ENCODE measurements at places on chromosomes 2 and 18.

DNA sequence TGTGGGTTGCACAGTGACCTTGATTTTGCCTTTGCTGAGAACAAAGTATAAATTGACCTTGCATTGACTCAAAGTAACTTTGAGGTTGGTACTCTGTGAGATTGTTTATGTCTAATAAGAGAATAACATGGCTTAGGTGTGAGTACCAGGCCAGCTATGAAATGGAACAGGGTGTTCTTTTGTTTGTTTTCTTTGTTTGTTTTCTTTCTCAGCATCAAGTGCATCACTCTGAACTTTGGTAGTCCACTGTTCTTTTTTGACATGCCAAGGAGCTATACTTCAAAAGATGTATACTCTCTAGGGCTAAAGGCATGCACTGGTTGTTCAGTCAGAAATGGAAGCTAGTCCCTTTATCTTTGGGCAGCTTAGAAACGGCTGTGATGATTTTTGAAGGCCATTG is 5.1 kb downstream of the ABCB11 start:
- no peak for DNase-seq

GRCh38 chr2:233120459-233120858 is 60.3 kb downstream of the INPP5D start:
- DNase-seq: no peak

- DNase-seq: no peak
Measured at GRCh38 chr2:127428057-127428814, 10.0 kb downstream of the PROC start.

GRCh38 chr2:70751881-70752280 is 16.1 kb downstream of the ADD2 start:
- no peak for DNase-seq

GRCh38 chr2:101256316-101256715 is 3.6 kb downstream of the CNOT11 start:
- DNase-seq: no peak

DNA sequence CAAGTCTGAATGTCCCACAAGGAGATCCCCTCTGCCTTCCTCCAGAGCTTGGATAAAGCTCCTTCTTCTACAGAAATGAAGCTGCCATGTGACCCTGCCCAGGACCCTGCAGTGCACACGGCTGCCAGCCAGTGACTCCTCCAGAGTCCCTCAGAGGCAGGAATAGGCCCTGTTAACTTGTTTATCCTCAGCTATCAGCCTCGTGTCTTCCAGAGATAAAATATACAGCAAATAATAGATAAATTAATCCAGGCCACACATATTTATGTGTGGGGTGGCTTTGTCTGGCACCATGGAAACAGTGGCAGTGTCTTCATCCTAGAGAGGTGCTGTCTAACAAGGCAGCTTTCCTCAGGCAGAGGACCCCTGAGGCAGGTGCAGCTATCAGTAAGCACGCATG is 66.7 kb downstream of the TMEM18 start:
- DNase-seq: no peak

- DNase-seq: no peak
Measured at GRCh38 chr2:43340945-43341356, 114.5 kb upstream of the ZFP36L2 start.

GRCh38 chr2:26681656-26682055 is 10.9 kb upstream of the KCNK3 start:
- DNase-seq: no peak

DNA sequence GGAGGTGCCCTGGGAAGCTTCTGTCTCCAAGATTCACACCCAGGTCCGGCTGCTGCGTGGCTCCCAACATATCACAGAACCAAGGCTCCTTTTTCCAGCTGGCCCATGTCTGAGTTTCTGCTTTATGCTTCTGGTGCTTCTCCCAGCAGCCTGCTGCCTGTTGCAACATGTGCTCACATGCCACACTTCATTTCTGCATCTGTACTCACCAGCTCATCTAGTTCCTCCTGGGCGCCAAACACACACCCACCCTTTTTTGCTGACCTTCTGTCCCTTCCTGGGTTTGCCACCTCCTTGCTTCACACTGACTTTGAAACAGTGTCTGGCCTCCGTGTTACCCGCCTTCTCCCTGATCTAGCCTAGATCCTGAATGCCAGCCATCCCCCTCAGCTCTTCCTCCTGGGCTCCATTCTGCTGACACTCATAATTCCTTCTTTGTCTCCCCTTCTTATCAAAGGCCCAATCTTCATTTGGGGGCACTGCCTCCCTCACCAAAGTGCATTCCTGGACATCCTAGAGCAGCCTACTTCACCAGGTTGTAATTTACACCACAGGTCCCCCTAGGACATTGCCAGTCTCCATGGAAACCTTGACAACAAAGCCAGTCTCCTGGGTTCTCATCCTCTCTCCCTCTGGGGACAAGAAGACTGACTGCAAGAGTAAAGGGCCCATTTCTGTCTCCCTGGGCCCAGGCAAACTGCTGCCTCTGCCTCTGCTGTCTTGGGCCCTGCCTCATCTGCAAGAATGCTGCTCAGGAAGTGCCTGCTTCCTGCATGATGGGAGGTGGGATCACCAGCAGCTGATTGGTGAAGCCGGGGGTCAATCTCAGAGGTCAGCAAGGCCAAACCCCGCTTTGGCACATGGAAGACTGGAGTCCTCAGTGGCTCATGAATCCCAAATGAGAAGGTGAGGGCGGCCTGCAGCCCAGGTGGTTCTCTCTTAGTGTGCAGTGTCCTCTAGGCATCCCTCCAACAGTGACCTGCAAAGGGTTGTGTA is 13.9 kb upstream of the PROM2 start:
- no peak for DNase-seq

GRCh38 chr18:9867071-9867594 is 18.6 kb upstream of the TXNDC2 start:
- no peak for DNase-seq

DNA sequence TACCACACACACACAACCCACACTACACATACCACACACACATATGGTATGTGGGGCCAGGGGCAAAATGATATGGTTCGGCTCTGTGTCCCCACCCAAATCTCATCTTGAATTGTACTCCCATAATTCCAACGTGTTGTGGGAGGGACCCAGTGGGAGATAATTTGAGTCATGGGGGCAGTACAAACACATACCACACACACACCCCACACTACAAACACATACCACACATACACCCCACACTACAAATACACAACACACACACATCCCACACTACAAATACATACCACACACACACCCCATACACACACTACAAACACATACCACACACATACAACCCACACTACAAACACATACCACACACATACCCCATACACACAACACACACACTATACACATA is 117.8 kb downstream of the TTC32 start:
- no peak for DNase-seq

DNA sequence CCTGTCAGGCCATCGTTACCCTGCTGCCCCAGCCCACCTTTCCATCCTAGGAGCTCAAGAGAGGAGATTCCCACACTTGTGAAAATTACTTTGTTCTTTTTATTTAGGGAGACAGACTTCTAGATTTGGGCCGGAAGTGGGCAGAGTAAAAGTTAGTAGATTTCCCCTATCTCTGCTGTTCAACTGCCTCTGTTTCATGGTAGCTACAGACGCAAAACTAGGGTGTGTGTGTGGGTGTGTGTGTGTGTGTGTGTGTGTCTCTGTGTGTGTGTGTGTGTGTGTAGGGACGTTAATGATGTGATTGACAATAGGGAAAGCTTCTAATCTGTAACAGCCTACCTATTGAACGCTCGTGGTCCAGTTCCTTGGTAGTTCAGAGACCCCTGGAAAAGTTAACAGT is 438 bp downstream of the PSMA8 start:
- DNase-seq: no peak

DNA sequence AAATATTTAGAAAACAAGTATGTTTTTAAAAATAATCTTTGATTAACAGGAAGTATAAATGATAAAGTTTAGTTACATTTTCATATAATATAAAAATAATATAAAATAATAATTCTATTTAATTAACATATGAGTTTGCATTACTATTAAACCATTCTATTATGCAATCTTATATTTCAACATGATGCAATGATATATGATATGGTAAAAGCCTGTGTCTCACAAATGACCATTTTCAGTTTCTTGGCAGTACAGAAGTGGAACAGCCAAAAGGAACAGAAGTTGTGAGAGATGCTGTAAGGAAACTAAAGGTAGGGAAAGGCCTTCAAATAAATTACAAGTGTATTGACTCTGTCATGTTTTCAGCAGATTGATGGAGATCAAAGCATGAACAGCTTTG is 230.8 kb downstream of the GULP1 start:
- DNase-seq: no peak

- no peak for DNase-seq
Measured at GRCh38 chr2:228140934-228141528, 40.5 kb downstream of the SPHKAP start.

GRCh38 chr2:21837168-21837960 is 713.6 kb downstream of the TDRD15 start:
- DNase-seq: no peak

GRCh38 chr2:239946864-239947728 is 78.0 kb downstream of the NDUFA10 start:
- DNase-seq: no peak

GRCh38 chr2:217650229-217650628 is 352.6 kb downstream of the TNS1 start:
- no peak for DNase-seq

DNA sequence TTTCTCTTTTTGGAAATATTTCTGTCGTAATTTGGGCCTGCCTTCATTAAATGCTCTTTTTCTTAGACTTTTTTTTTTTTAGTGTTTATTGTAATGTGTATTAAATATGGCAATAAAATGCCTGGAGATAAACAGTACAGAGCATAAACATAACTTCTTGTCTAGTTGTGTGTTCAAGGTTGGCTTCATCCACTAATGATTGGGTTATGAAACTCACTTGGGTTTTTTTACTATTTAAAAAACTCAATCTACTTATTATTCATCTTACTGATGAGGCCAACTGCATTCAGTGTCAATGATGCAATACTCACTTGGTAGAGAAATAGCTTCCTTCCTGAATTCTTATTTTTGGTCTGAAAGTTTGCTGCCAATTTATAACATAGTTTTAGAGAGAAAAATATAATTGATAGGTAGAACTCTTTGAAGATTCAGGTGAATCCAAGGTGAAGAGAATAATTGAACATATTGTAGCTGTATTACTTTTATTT is 144.2 kb upstream of the NABP1 start:
- DNase-seq: no peak

DNA sequence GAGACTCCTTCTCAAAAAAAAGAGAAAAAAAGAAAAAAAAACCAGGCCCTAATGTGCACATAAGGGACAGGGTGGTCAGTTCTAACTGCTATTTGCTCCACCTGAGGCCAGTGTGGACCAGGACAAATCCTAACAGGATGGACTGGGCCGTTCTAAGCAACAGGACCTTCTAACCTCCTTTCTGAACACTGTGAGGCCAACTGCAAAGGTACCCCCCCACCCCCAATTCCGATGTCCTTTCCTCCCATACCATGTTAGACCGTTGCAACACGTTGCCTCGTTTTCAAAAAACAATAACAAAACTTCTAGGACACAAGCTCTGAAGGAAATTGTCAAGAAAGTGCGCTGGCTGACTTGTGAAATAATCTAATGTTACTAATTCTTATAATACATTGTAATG is 1.2 kb downstream of the THAP4 start:
- DNase-seq: no peak

GRCh38 chr2:98685930-98686887 is 44.7 kb downstream of the MGAT4A start:
- no peak for DNase-seq

DNA sequence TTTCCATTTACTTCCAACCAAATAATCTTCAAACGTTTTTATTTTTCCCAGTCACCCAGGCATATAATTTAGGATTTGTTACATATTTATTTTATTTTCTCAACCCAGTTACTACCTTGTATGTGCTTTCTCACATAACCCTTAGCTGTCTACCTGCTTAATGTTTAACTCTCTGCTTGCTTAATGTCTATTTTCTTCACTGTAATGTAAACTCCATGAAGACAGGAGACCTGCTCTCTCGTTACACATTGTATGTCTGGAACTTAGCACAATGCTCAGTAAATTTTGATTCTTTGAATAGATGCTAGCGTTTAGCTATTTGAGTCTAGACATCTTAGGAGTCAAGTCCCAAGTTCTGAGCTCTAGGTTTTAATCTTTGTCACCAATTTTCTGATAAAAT is 70.2 kb downstream of the RBBP8 start:
- no peak for DNase-seq

- no peak for DNase-seq
Measured at GRCh38 chr2:39335930-39336329, 92.2 kb upstream of the CDKL4 start.

- DNase-seq: peak; percentile 33
Measured at GRCh38 chr18:44130376-44130942, 550.2 kb upstream of the SETBP1 start.
